Activated CD8-positive, alpha-beta memory T cell treated with anti-CD3 and anti-CD28 coated beads for 24 hours (primary cell): ENCODE measurements at places on chromosomes 3 and 15.

- DNase-seq = no peak
These were observed 28.0 kb downstream of the RFTN1 start for GRCh38 chr3:16485395-16485992.

DNA sequence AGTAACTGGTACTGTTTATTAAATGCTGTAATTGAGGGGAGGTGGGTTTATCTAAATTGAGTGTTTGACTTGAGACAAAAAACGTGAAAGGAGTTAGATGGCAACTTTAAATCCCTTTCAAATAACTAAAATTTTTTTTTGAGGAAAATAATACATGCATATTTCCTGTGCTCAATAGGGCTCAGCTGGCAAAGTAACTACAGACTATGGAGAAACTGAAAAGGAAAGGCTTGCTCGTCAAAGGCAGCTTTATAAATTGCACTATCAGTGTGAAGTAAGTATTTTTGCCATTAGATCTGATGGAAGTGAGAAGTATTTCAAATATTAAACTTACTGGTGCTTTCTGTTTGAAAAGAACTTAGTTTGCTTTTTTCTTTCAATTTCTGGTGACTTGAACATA, 72.2 kb downstream of the DZIP3 start:
- no peak for DNase-seq

- peak; percentile 37 for DNase-seq
These were observed 48.0 kb downstream of the B3GNT5 start for GRCh38 chr3:183300996-183301562.

- no peak for DNase-seq
These were observed 375.6 kb upstream of the TPRG1 start for GRCh38 chr3:188796122-188796631.

DNA sequence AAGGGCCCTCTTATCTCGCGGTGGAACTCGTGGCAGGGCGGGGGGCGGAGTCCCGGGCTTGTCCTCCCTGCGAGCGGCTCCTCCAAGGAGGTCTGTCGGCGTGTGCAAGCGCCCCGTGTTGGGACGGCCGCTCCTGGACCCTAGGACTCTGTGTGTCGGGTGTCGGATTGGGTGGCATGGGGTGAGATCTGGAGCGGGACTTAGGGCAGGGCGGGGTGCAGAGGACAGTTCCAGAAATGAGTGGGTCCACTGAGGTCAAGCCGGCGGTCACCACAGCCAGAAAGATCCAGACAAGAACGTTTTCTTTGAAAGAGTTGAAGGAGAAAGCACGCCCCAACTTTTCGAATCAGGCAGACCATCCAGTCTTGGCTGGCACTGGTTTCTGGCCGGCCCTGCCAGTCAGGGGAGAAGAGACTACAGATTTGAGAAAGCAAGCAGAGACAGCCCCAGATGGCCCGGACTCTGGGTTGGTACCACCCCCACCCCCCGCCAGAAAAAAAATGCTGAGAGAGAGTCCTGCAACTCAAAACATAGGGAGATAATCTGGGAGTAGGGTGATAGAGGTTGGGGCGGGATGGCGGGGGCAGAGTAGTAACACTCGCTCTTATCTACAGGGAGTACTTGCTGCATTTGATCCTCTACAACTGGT, 784 bp upstream of the CISH start:
- no peak for DNase-seq

- no peak for DNase-seq
These were observed 304.8 kb downstream of the PTPRG start for GRCh38 chr3:61866153-61866542.

DNA sequence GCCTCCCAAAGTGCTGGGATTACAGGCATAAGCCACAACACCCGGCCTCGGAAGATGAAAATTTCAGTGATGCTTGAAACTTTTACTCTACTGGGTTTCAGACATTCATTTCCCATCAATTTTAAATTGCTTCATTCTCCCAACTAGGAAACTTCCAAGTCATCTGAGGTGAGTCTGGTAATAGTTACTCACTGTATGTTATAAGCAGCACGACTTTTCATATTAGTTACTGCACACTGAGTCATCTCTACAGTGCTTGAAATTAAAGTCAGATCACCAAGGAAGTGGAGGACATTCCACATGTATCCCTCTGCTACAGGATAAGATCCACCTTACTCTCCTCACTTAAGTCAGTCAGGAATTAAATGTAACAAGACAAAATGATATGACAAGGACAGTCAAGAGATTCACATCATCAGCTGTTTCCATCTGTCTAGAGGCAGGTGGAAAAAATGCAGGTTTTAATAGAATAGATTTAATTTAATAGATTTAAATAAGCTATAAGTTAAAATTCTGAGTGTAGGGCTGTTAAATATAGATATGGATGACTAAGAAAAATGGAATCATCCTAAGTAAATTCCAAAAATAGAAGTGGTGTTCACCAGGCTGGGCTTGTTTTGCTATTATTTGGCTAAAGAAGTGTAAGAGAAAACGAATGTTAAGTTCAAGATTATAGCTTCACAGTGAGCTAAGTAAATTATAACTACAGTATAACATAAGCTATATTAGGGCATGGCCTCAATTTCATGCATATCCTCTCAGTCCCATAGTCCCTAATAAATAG, 104.4 kb downstream of the TMCO5A start:
- no peak for DNase-seq
